Stimulated activated CD8-positive, alpha-beta memory T cell treated with anti-CD3 and anti-CD28 coated beads, Interleukin-7, amount 100 ng/mL, for 24 hours (primary cell): ENCODE measurements at places on chromosomes 11 and 22.

DNA sequence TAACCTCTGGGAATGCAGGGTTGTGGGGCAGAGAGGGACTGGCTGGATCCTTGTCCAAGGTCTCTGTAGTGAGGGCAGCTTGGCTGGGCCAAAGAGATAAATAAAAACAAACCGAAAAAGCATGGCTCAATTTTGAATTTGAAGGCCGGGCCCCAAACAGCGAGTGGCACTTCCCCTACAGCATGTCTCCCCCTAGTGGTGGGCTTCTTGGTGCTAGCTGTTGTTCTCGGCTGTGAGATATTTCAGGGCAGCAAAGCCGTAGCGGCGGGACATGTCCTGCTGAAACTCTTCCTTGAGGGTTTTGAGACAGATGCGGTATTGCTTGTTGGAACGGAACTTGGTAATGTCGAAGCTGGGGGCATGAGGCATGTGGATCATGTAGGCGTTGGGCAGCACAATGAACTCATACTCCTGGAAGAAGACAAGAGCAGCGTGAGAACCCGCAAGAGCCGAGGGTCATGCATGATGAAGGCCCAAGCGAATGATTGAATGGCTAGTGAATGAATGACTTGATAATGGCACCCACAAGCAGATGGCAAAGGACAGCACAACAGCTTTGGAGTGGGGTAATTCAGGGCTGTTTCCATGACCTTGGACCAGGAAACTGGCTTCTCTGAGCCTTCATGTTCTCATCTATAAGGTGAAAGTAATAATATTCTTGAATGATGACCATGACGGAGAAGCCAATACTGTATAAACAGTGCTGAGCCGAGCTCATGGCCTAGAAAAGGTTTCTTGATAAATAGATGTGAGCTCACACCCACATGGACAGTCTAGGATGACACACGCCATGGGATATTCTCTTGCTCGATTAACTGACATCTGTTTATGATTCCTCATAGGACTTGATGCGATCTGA, 216.3 kb upstream of the SYN3 start:
- no peak for DNase-seq

DNA sequence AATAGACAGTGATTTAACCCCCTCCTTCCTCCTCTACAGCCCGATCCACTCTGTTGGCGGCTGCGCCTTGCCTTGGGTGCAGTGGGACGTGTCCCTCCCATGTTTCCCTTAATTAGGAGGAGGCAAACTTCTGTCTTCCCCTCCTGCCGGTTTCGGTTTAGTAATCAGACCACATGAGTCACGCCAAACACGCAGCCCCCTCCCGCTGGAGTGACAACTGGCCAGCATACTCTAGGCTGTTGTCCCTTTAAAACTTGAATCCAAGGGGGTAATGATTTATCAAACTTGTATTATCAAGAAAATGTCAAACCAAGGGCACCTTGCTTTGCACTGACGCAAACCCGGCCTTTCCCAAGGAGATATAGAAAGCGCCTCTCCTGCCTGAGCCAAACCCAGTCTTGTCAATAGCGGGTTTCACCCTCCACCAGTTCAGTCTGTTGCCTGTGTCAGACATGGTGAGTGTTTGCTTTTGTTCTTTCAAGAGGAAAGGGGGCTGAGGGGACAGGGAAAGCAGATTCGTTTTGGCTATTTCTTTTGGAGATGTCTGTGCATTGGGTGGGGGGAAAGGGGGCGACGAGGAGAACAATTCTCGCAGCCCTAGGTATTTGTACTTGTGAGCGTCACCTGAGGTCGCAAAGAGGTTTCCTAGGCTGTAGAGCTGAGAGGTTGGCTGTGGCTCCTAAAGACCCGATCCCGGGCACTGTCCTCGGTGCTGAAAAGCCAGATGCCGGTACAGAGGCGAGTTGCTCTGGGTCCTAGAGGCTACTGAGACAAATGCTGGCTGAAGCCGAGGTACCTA, at the start of gene SLC6A5:
TSS of gene SLC6A5 (plus strand) at position 388 of the 799 bp plus-strand sequence. CDS start at position 453, 65 bp downstream.
- no peak for DNase-seq

DNA sequence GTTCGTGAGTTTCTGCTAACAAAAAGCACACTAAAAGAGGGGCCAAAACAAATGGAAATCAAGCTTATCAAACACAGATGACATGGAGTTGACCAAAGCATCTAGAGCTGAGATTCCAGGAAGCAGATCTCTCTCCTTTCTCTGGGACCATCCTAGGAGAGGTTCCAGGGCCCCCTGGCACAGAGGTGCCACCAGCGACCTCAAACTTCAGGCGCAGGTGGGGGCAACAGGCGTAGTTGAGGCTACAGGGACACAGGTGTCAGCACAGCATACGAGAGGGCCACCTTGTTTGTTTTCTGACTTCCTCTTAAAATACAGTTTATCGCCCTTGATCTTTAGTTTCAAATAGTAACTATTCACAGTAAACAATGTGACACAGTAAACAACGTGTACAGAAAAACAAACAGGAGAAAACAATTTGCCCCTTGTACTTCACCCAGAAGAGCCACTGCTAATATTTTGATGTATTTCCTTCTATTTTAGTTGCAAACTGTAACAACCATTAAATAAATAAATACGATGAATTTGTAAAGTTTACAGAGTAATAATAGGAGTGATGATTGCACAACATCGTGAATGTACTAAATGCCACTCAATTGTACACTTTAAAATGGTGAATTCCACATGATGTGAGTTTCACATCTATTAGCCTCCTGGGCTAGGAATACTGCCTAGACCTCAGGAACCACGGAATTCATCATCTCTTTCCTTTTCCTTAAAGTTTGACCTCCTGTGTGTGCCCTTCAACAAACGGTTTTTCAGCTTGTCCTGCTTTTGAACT, 52.2 kb downstream of the IGLL5 start:
- DNase-seq = no peak

DNA sequence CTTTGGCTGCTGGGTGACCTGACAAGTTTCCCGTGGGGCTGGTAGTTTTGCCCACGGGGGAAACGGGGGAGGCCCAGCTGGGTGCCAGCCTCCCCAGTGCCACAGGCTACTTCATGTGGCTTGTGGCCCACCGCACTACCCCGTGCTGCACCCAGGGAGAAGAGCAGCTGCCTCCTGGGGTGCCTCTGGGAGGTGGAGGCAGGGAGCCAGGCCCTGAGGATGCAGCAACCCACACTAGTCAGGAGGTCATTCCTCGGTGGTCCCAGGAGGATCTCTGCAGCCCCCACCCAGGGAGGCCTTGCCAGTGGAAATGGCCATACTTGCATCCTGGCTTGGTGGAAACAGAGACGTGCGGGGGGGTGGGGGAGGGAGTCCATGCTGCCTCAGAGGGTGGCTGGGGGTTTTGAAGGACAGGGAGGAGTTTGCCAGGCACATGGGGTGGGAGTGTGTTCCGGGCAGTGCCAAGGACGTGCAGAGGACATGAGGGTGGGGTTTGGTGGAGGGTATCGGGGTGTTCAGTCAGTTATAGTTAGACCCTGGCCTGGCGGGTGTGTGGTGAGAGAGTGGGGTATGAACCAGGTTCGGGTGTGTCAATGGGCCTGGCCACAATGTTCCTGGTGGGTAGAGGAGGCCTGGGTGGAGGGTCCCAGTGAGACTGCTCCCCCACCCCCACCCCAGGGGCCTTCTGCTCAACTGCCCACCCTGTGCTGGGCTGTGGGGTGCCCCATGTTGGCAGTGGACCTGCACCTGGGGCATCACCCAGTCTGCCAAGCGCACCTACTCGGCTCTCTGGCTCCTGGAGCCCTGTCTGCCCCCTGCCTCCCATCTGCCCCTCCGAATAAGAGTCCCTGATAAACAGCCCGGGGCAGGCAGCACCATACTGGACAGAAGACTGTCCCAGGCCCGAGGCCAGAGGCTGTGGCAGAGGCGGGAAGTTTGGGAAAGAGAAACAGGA, 3.8 kb downstream of the PIM3 start:
- DNase-seq = no peak

- no peak for DNase-seq
Measured at GRCh38 chr22:37569921-37570660, 9.8 kb downstream of the LGALS2 start.

DNA sequence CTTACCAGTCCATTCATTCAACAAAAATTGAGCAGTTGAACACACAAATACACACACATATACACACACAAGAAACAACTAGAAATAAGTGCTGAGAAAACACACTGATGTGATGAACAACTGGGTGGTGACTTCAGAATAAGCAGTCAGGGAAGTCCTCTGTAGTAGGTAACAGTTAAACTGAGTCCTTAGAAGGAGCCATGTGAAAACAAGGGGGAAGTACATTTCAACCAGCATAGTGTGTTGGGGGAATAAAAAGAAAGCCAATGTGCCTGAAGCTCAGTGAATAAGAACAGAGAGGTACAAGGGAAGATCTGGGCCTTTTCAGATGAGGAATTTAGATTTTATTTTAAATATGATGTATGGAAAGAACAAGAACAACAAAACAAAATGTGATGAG, 6.8 kb upstream of the TMEM123 start:
- DNase-seq = no peak
